Activated naive CD8-positive, alpha-beta T cell treated with anti-CD3 and anti-CD28 coated beads for 36 hours (primary cell): ENCODE measurements at places on chromosomes 2 and 18.

DNA sequence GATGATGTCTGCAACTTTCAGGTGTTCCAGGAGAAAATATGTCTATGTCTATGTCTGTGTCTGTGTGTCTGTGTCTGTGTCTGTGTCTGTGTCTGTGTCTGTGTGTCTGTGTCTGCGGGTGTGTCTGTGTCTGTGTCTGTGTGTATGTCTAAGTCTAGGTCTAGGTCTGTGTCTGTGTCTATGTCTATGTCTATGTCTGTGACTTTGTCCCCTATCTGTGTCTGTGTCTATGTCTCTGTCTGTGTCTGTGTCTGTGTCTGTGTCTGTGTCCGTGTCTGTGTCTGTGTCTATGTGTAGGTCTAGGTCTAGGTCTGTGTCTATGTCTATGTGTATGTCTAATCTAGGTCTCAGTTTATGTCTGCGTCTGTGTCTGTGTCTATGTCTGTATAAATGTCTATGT is 10.5 kb downstream of the IL1R2 start:
- no peak overlapping the region for H3K4me3 ChIP-seq
- no peaks in the 10 kb centered on the region for H3K27me3 ChIP-seq
- DNase-seq = no peak
- peaks cover 7% of the 10 kb centered on the region for H3K4me1 ChIP-seq
- H3K27ac ChIP-seq = no peak overlapping the region

GRCh38 chr18:50075772-50076171 is 119.2 kb downstream of the MYO5B start:
- H3K27ac ChIP-seq = no peak overlapping the region
- peaks cover 11% of the 10 kb centered on the region for H3K27me3 ChIP-seq
- peaks cover 4% of the 10 kb centered on the region for H3K4me1 ChIP-seq
- DNase-seq = no peak

DNA sequence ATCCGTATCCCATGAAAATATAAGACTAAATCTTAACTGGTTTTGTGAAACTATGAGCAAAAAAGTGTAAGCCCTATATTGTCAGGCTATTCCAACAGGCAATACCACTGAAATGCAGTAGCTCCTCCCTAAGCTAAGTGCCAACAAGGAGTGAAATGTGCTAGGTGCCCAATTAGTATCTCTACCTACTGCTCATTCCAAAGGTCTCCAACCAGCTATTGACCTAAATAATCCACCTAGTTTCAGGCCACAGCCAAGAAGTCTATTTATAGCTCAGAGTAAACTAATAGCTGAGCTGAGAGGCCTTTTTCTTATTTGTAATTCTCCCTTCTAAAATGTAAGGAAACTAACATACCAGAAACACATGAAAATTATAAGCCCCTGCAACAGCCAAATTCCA is 482.2 kb downstream of the DCC start:
- H3K27me3 ChIP-seq = no peaks in the 10 kb centered on the region
- H3K27ac ChIP-seq = no peak overlapping the region
- H3K36me3 ChIP-seq = no peaks in the 10 kb centered on the region
- no peaks in the 10 kb centered on the region for H3K4me1 ChIP-seq

DNA sequence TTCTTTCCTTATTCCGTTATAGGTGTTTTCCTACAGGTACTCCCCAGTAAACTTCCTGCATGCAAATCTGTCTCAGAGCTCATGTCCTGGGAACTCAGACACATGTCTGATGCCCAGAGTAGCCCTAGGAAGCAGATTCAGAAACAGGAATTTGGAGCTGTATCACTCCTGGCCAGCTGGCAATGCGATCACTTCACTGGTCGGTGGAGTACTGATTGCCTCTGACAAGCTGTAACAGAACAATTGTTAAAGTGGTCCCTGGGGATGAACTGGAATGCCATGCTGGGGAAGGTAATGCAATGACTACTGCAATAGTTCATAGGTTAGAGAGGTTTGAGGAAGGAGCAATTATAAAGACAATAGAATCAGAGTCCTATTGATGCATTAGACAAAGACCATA is 131.6 kb upstream of the DOCK10 start:
- H3K27ac ChIP-seq = no peak overlapping the region
- H3K4me3 ChIP-seq = no peak overlapping the region
- no peaks in the 10 kb centered on the region for H3K4me1 ChIP-seq
- no peak for DNase-seq
- no peaks in the 10 kb centered on the region for H3K36me3 ChIP-seq

GRCh38 chr2:97957432-97958183 is 38.1 kb downstream of the TMEM131 start:
- no peaks in the 10 kb centered on the region for H3K27me3 ChIP-seq
- peaks cover 11% of the 10 kb centered on the region for H3K36me3 ChIP-seq
- no peak overlapping the region for H3K4me3 ChIP-seq
- peaks cover 65% of the 10 kb centered on the region for H3K4me1 ChIP-seq
- H3K27ac ChIP-seq = peak overlapping the region; percentile 30
- no peak for DNase-seq

DNA sequence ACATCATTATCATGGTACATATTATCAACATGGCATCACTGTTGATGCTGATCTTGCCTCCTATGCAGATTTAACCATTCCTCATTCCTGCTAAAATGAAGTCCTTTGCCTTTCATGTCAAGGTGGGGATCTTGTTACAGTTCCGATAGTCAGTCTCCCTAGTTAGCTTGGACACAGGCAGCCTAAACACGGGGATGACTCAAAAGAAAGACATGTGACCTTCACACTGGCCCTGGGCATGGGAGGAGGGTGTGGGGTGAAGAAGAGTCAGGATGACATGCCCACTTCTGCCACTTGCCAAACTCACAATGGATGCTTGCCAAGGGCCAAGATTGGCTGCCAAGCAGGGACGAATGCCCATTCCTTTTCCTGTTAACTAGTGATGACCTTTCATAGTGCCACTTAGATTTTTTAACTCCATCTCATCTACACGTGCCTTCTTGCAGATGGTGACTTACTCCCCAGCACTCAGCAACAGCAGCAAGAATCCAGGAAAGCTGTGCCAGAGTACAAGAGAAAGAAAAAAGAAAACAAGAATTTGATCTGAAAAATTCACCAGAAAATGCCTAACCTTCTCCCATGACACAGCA is 13.9 kb upstream of the SLC1A4 start:
- no peaks in the 10 kb centered on the region for H3K36me3 ChIP-seq
- H3K4me3 ChIP-seq = no peak overlapping the region
- H3K4me1 ChIP-seq = no peaks in the 10 kb centered on the region
- H3K27me3 ChIP-seq = no peaks in the 10 kb centered on the region

- no peaks in the 10 kb centered on the region for H3K4me1 ChIP-seq
- H3K27me3 ChIP-seq = peaks cover 2% of the 10 kb centered on the region
- no peaks in the 10 kb centered on the region for H3K36me3 ChIP-seq
- no peak overlapping the region for H3K27ac ChIP-seq
These were observed 382.9 kb downstream of the DSEL start for GRCh38 chr18:67133669-67134068.

DNA sequence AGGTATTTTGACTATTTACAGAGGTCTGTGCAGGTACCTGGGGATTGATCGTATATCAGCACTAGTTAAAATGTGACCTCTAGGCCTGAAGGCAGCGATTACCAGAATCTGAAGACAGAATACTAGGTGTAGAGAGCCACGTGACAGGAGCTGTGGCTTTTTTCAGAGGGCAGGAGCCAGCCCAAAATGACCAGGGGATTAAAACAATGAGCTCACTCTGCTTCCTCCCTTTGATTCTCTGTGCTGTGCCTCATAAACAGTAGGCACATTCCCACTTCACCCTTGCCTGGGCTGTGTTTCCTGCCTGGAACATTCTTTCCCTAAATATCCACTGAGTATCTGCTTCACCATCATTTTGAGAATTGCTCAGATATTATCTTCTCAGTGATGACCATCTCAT is 15.2 kb downstream of the ITGAV start:
- no peaks in the 10 kb centered on the region for H3K27me3 ChIP-seq
- H3K36me3 ChIP-seq = peaks cover 2% of the 10 kb centered on the region
- H3K4me3 ChIP-seq = no peak overlapping the region
- no peaks in the 10 kb centered on the region for H3K4me1 ChIP-seq
- no peak overlapping the region for H3K27ac ChIP-seq
- DNase-seq = no peak

GRCh38 chr2:32129086-32129485 is 36.6 kb upstream of the SLC30A6 start:
- H3K4me1 ChIP-seq = no peaks in the 10 kb centered on the region
- H3K27me3 ChIP-seq = no peaks in the 10 kb centered on the region
- H3K36me3 ChIP-seq = peaks cover 9% of the 10 kb centered on the region

- H3K27me3 ChIP-seq = no peaks in the 10 kb centered on the region
- DNase-seq = no peak
- H3K27ac ChIP-seq = no peak overlapping the region
- H3K36me3 ChIP-seq = peaks cover 7% of the 10 kb centered on the region
- peaks cover 9% of the 10 kb centered on the region for H3K4me1 ChIP-seq
These were observed 25.6 kb upstream of the ZC3H15 start for GRCh38 chr2:186460465-186460864.

GRCh38 chr2:205932861-205933260 is 153.1 kb downstream of the INO80D start:
- no peak for DNase-seq
- no peaks in the 10 kb centered on the region for H3K4me1 ChIP-seq
- H3K4me3 ChIP-seq = no peak overlapping the region
- H3K27ac ChIP-seq = no peak overlapping the region

DNA sequence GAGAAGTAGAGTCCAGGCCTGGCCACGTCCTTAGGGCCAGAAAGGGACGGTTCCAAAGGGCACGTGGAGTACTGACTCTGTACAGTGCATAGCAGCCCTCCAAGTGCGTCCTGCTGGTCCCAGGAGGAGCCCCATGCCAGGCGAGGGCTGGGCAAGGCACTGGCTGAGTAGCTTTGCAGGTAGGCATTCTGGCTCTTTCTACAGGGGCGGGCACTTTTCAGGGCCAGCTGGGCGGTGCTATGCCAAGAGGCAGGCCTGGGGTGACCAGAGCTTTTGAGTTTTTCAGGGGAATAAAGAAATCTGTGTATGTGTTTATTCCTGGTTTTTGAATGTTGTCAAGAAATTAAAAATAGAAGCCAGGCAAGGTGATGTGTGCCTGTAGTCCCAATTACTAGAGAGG is 15.4 kb upstream of the GLI2 start:
- H3K4me3 ChIP-seq = no peak overlapping the region
- no peaks in the 10 kb centered on the region for H3K27me3 ChIP-seq
- no peak overlapping the region for H3K27ac ChIP-seq
- no peaks in the 10 kb centered on the region for H3K4me1 ChIP-seq
- no peaks in the 10 kb centered on the region for H3K36me3 ChIP-seq
- no peak for DNase-seq

- no peaks in the 10 kb centered on the region for H3K27me3 ChIP-seq
- H3K4me3 ChIP-seq = no peak overlapping the region
- no peaks in the 10 kb centered on the region for H3K4me1 ChIP-seq
- H3K27ac ChIP-seq = no peak overlapping the region
These were observed 85.5 kb downstream of the ADCYAP1 start for GRCh38 chr18:990197-990596.

- no peak overlapping the region for H3K27ac ChIP-seq
- H3K4me1 ChIP-seq = no peaks in the 10 kb centered on the region
- H3K36me3 ChIP-seq = no peaks in the 10 kb centered on the region
- no peak overlapping the region for H3K4me3 ChIP-seq
These were observed 239.4 kb upstream of the HDAC4 start for GRCh38 chr2:239640210-239640609.

DNA sequence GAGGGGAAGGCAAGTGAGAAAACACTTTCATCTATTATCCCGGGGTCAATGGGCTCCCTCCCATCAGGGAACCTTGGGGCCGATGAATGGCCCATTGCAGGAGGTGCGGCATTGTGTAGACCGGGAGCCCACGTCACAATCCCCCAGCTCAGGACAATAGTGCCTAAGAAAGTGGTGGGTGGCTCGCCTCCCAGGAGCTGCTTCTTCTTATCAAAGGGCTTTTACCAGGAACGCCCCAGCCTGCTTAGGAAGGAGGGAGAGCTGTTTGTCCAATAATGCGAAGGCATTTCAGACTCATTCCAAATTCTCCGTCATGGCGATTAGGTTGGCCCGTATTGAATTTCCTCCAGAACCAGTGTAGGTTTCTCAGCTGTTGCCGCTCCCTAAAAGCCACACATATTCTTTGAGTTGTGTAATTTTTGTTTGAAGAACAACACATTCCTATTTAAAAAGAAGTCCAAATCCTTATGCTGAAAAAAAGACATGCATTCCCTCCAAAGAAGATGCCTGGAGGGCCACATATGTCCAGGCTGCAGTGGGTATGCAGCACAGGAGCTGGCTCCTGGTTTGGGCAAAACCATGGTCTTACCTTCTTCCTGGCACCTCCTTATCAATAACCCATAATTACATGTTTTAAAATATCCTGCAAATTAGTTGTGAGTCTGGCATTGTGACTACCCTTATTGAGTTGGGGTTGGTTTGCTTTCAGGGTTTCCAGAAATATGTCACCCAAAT is 264.7 kb downstream of the MYCN start:
- no peak for DNase-seq
- H3K4me3 ChIP-seq = no peak overlapping the region
- no peaks in the 10 kb centered on the region for H3K27me3 ChIP-seq
- H3K4me1 ChIP-seq = no peaks in the 10 kb centered on the region

DNA sequence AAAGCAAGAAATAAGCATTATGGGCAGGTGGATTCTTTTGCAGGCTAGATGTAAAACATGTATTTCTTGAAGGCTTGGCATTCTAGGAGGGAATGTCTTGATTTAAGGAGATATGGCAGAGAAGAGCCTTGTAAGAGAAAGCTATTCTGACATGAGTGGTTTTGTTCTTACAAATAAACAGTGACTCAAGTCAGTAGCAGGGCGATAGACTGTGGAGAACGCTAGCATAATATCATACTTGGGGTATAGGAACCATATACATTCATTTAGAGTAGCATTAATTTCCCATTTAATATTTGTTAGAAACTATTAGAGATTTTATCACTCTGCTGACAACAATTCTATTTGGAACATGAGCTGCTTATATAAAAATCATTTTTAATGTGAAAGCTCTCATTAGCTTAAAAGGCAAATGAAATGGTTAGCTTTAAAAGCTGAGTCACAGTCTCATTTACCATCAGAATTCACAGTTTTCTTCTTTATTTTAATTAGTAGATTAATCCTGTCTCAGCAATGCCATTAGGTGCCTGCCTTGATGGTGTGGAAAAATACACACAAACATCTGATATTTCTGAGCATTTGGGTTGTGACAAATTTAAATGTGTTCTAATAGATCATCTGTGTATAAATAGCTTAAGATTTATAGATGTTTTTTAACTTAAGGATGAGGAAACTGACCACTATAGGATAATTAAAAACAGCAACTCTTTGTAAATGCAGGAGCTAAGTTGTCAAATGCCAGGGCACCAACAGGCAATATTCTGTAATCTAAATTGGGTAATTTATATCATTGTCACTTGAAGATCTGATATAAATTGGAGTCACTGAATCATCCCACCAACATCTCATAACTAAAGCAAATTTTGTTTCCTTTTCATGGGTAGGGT is 276.7 kb downstream of the PLCL1 start:
- DNase-seq = no peak
- no peaks in the 10 kb centered on the region for H3K4me1 ChIP-seq
- H3K27ac ChIP-seq = no peak overlapping the region
- no peak overlapping the region for H3K4me3 ChIP-seq
